Activated CD4-positive, CD25-positive, alpha-beta regulatory T cell treated with anti-CD3 and anti-CD28 coated beads, Interleukin-2, amount 50 U/mL, for 72 hours (primary cell): ENCODE measurements at places on chromosomes 13 and 19.

- no peak for DNase-seq
These were observed 387.8 kb upstream of the GPC6 start for GRCh38 chr13:92838786-92839185.

- DNase-seq, result no peak
These were observed 232.1 kb downstream of the TM9SF2 start for GRCh38 chr13:99733346-99733745.

DNA sequence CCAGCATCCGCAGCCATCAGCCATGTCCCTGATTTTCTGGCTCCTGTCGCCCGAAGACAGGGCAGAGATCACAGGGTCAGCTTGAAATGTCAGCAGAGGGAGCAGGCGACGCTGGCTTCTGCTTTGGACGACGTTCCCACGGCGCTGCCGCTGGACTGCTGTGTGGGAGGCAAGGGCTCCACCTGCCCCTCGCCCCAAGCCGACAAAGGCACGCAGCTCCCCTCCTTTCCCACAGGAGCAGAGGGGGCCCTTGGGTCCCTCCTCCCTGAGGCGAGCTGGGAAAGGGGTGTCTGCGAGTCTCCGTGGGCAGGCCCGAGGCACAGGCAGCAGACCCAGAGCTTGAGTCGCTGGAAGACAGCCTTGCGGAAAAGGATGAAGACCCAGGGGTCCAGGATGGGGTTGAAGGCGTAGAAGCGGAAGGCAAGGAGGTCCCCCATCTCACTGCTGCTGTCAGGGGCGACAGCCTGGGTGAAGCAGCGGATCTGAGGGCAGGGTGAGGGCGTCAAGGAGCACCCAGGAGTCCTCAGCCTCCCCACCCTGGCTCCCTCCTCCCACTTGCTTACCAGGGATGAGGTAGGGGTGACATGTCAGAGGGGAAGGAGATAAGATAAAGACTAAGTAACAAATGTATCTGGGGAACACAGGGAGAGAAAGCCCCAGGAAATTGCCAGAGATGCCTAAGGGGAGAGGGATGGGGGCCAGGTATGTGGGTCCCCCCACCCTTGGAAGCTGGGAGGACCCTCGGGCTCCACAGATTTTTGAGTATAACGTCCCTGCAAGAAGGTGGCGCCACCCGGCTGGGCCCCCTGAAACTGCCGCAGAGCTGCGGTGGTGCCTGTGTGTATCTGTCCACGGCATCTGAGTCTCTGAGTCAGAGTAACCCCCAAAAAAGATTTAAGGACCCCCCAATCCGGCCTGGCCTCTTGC, 3.4 kb downstream of the PTGIR start:
- no peak for DNase-seq

DNA sequence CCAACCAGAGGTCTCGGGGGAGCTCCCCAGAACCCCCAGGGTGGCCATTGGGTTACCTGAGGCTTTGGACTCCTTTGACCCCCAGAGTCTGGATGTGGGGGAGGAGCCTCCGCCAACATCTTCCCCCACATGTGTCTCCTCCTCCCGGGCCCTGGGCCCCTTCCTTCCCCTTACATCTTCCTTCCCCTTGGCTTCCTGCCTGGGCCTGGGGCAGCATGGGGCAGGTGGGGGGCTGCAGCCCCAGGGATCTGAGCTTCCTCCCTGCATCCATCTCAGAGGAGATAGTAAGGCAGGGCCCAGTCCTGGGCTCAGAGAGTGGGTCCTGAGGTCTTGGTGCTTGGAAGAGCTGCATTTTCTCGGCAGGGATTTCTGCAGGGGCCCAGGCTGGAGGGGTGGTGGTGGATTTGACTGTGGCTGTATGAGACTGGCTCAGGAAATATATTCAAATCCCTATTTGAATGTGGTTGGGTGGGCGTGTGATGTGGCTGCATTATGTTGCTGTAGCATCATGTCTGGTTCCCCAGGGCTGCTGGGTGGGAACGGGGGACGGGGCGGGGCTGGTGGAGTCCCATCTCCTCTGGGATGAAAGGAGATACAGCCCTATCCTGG, 919 bp downstream of the VAV1 start:
- no peak for DNase-seq

GRCh38 chr19:50292216-50292827, 36.9 kb downstream of the KCNC3 start:
- no peak for DNase-seq

DNA sequence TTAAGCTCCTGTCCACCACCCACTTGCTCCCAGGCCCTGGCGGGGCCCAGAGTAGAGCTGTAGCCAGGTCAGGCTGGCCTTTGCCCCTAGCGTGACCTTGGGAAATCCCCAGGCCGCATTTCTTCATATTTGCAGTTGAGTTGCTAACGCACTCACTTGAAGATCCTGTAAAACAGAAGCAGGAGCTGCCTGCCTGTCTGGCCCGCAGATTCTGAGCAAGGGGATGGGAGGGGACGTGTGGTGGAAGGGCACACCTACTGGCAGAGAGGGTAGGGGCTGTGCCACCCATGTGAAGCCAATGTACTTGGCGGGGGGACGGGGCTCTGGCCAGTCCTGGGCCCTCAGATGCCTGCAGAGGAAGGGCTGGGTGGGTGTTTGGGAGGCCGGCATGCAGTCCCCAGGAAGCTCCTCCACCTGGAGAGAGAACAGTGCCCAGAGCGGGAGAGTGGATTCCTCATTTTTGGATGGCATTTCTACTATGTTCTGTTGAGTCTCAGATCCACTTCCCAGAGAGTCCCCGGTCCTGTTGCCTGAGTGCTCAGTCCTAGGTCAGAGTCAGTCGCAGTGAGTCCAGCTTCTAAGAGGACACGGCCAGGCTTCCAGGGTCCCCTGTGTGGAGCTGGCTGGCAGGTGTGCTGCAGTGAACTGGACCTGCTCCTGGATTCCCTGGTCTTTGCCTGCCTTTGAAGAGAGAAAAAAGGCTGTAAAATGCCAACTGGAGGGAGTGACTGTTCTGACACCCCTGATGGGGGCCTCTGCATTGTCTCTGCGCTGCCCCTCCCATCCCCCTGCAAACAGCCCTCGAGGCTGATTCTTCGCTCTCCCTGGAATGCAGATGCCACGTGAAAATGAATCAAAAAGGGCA, 62.9 kb downstream of the GGACT start:
- no peak for DNase-seq

DNA sequence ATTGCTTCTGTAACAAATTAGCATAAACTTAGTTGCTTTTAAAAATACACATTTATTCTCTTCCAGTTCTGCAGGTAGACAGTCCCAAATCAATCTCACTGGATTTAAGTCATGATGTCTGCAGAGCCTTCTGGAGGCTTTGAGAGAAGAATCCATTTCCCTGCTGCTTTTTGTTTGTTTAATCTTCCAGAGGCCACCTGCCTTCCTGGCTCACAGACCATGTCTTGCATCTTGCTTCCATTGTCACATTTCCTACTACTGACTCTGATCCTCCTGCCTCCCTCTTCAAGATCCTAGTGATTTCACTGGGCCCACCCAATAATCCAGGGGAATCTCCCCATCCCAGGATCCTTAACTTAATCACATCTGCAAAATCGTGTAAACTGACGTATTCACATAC, 473.3 kb downstream of the ITGBL1 start:
- DNase-seq, result no peak

- no peak for DNase-seq
These were observed 1.1 kb downstream of the ARL11 start for GRCh38 chr13:49629196-49629938.

DNA sequence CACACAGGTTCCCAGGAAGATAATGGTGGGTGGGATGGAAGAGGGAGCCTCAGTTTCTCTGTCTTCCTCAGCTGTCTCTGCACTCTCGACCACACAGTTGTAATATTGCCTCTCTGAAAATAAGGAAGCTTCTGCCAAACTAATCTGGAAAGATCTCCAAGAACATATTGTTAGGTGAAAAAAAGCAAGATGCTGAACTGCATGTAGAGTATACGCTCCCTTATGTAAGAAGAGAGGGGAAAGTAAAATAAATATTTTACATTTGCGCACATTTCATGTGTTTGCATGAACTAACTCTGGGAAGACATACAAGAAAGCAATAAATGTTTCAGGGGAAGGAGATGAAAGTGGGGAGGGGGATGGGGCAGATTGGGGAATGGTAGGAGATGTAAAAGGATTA, 41.9 kb upstream of the CACNA1A start:
- no peak for DNase-seq

DNA sequence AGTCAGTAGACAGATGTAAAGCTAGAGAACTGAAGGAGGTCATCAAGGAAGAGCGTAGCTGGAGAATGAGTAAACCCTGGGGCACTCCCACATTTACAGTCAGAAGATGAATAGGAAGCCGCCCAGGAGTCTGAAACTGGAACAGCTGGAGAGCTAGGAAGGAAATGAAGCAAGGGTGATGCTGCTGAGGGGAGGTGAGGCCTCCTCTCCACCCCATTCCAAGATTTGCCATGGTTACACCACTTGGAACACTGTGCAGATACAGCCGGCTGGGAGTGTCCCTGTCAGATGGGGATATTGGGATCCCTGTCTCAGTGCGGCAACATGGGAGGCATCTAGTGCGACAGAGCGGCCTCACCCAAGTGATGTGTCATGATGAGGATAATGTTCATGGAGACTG, 51.8 kb upstream of the GPI start:
- no peak for DNase-seq

DNA sequence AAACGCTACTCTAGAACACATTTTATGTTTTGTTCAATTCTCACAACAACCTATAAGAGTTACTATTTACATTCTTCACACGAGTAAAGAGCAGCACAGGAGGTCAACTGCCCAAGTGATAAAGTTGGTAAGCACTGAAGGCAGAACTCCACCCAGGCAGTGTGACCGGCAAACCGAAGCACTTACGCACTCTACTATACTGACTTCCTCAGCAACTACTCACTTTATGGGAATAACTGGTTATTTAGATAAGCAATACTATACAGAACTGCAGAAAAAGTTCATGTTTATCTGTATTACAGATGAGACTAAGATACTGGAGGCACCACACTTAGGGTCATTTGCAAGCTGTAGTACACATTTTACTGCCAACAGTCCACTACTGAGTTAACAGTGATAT, 28.8 kb downstream of the FOXO1 start:
- DNase-seq, result no peak

GRCh38 chr19:37594982-37595382, 306 bp downstream of the ZNF540 start:
- DNase-seq, result peak; percentile 63

- DNase-seq, result no peak
These were observed 20.6 kb downstream of the STK24 start for GRCh38 chr13:98556142-98556816.

- no peak for DNase-seq
These were observed 21.3 kb upstream of the MTRF1 start for GRCh38 chr13:41284512-41285288.

DNA sequence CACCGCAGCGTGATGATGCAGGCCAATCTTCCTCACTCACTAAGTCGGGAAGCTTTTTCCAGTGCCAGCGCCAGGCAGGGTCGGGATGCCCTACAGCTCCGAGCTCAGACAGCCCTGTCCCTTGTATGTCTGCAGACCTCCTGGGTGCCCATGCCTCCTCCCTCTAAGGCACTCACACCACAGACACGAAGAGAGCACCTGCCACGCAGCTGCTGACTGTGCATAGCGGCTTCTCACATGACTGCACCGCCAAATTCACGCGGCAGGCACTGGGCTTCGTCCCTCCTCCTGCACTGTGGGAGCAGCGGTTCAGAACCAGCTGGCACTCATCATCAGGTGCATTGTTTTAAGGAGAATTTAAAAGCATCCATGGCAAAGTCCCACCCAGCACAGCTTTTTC, 88.1 kb downstream of the SLC7A1 start:
- no peak for DNase-seq

- DNase-seq, result no peak
These were observed 43.3 kb downstream of the TNFSF11 start for GRCh38 chr13:42617221-42617620.

DNA sequence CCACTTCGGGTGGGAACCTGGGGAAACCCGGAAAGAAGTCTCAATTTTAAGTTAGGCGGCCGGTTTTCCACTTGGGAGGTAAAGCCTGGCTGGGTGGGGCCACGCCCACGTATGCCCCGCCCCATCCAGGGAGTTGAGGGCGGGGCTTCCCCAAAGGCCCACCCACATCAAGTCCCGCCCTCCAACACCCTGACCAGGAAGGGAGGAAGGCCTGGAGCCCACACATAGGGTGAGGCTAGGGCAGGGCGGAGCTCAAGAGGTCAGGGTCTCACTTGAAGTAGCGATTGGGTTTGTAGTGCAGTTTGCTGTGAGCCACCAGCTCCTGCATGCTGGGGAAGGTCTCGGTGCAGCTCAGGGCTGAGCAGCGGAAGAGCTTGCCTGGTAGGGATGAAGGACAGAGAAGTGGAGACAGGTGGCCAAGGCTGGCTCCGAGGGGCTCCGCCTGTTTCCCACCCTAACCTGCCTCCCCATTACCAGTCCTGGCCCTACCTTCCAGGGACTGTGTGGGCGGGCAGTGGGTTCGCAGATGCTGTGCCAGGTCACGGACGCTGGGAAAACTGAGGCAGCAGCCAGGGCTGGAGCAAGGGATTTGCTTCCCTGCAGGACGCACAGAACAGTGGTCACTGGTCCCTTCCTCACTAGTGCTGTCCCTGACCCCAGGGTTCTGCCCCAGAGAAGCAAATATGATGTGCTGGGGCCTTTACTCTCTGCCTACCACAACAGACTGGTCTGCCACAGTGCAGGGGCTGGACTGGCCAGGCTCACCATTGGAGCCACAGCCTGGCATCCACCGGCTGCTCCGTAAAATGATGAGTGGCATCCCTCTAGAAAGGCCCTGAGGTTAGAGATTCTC, 1.6 kb downstream of the ZNF414 start:
- DNase-seq, result peak; percentile 50

DNA sequence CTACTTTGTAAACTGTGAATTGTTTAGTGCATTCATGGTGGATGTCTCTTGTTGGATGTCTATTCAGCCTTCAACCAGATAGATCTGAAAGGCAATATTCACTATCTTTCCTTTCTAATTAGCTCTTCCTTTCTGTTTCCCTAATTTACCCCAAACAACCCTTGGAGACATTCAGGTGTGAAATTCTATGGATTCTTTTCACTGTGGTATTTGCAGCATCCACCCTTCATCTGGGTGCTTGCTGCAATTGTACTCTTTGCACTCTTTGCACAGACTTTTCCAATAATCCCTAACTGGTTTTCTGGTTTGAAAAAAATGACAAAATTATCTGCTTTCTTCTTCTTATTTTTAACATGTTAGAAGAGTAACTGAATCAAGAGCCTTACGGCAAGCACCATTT, 56.5 kb downstream of the KL start:
- DNase-seq, result no peak
